ENCODE measurements at places on chromosomes 11 and 22.

DNA sequence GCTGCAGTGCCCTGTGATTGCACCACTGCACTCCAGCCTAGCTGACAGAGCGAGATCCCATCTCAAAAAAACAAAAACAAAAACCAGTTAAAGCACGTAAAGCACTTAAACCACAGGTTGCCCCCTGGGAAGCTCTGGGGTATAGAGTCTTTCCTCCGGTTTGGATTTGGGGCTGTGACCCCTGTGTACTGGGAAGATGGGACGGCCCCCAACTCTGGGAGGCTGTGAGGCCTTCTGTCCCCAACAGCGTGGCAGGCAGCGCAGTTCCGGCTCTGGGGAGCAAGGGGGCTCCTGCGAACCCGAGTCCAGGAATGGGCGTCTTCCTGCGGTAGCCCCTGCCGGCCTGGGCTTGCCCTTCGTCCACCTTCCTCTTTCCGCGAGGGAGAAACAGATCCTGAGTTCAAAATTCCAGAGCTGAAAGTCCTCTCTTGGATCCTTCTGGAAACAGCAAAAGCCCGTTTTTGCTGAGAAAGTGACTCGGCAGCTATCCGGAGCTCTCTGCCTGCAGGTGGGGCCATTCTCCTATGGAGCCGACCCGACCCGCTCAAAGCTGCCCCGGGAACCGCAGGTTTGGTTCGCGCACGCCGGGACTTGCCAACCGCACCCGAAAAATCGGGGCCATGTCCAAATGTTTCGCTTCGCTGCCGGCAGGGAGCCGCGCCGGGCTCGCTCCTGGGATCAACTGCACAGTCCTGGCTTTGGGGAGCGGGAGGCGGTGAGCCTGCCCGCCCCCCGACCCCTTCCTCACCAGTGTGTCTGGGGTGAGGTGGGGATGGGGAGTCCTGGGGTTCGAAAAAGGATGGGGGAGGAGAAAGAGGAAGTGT, 36.3 kb upstream of the POLA2 start:
- DNase-seq, result peak; percentile 58

DNA sequence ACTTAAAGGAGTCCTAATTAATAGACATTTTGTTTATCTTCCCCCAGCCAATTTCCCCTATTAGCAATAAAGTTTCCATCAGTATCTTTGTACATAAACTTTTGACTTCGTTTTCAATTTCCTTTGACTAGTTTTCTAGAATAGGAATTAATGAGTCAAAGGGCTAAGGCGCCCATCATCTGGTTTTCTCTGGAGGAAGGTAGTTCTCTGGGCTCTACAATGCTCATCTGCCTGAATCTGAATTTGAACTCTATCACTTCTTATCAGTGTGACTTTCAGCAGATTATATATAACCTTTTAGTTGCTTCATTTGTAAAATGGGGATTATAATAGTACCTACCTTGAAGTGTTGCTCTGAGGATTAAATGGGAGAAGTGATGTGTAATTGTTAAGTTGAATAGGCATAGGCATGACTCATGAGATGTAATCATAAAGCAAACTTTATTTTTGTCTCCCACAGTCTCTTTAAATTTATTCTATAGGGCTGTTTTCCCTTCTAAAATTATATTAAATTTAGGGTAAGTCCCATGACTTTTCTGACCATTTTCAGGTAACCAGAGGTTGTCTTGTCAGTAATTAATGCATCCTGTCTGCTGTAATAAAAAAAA, 5.8 kb upstream of the TUB start:
- DNase-seq, result no peak

GRCh38 chr11:79412761-79413160, 28.1 kb downstream of the TENM4 start:
- no peak for DNase-seq

DNA sequence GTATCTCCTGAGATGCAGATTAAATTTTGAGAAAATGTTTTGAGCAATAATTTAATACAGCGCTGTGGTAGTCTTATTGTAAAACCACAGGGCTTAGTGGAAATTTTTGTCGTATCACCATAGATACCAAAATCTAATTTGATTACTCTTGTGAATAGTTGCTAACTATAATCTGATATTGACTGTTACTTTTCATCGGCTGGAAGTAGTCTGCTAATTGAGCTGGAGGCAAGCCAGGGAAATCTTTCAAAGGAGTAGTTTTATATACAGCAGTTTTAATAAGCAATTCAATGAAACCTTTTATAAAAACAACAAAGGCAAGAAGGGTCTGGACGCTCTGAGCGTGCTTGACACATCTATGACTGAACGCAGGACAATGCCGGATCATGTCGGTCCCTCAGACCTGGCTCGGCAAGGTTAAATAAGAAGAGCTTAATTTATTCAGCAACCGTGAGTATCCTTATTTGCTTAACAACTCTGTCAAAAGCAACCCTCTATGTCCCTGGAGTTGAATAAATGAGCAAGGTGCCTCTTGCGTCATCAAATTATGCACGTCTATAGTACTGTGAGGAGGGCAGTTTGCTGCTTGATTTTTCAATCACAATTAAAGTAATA, 121.2 kb downstream of the NCAM1 start:
- DNase-seq, result no peak

GRCh38 chr11:13174090-13174489, 103.5 kb upstream of the BMAL1 start:
- no peak for DNase-seq

DNA sequence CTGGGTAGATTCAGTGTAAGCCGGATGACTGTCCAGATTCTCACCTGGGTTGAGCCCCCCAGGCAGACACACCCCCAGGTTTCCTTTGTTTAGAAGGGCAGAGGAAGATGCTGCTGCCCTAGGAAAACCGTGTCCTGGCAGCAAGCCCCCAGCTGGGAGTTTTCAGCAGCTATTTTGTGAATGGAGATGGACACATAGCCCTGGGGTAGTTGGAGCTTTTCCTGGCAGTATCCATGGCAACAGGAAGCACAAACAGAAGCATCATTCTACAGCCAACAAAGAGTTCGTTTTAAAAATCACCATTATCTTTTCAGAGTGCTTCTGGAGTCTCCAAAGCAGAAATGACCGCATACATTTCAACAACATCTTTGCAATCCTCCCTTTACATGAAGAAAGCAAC, 245.5 kb downstream of the BRD1 start:
- no peak for DNase-seq

DNA sequence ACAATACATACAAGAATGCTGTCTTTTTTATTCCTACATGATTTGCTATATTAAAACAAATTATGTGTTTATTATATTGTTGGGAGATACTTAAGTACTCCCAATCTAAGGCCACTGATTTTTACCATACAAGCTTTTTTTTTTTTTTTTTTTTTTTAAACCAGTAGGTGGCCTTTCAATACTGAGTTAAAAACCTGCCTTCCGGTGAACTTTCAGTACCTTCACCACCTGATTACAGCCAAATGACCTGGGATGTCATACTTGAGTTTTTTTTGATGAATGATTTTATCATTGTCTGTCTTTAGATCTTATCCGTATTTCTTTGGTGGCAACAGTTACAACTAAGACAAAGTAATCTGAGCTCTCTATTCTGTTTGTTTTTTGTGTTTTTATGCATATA, 94.0 kb upstream of the FOLH1 start:
- no peak for DNase-seq

GRCh38 chr11:27209562-27210005, 153.4 kb downstream of the CCDC34 start:
- no peak for DNase-seq

GRCh38 chr22:38213990-38214301, 12.2 kb downstream of the MAFF start:
- no peak for DNase-seq

GRCh38 chr11:36088266-36088972, 144.6 kb downstream of the LDLRAD3 start:
- no peak for DNase-seq

- DNase-seq, result no peak
Observed at GRCh38 chr11:127996825-127997224, 590.5 kb downstream of the ETS1 start.

DNA sequence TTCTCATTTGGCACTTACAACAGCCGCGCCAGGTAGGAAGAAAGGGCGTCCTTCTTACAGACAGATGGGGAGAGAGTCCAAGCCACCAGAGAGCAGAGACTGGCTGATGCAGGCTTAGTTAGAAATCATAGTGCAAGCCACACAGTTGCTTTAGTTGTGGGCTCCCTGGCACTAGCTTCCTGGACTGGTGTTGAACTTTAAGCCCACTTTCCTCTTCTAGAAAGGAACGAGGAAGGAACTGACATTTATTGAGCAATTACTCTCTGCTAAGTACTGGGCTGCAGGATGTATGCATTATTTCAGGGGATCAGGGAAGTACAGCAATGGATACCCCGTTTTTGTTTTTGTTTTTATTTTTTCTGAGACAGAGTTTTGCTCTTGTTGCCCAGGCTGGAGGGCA, 3.0 kb downstream of the BACE1 start:
- no peak for DNase-seq

DNA sequence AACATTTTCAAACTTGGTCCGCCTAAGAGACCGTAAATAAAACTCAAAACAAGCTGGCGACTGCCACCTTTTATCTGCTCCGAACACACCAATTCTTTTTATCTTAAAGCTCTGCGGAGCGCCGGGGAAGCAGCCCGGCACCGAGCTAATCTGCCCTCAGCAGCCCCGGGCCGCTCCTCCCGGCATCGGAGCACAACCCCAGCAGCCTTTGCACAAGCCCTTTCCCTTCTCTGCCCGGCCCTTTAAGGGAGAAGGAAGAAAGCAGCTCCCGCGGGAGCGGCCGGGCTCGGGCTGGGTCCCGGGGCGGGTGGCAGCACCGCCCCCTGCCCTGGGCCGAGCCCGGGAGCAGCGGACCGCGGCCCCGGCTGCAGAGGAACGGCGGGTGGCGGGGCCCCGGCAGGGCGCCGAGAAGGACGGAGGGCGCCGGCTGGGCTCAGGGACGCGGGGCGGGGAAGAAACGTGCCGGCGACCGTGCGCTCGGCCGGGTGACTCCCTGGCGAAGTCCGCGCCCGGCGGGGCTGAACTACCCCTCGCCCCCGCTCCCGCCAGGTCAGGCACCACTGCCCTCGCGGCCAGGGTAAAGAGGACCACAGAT, 133.6 kb upstream of the C11orf58 start:
- no peak for DNase-seq

- DNase-seq, result no peak
Observed at GRCh38 chr11:75189911-75190310, 39.0 kb downstream of the SLCO2B1 start.

DNA sequence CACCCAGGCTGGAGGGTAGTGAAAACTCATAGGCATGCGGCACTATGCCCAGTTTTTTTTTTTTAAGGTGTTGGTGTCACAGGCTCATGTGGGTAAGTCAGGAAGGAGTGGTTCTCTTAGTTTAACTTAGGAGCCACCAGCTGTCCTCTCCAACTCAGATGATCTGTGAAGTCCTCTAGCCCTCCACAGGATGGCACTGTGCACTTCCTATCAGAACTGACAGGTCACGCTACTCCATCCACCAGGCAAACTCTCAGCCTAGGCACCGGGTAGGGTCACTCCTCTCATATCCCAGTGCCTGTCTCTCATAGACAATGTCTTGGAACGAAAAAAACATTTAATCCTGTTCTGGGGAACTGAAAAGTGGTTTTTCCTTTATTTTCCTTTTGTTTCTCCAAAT, 16.5 kb downstream of the NAP1L4 start:
- peak; percentile 62 for DNase-seq

- DNase-seq, result no peak
Observed at GRCh38 chr11:73177380-73177777, 35.3 kb upstream of the FCHSD2 start.

- DNase-seq, result no peak
Observed at GRCh38 chr11:89612096-89612495, 98.0 kb upstream of the TRIM77 start.

- DNase-seq, result peak; percentile 92
Observed at GRCh38 chr11:43880640-43881159, at the start of gene ALKBH3. TSS of gene ALKBH3 (plus strand) at chr11:43880831. CDS start at chr11:43882653, 1,822 bp downstream.

DNA sequence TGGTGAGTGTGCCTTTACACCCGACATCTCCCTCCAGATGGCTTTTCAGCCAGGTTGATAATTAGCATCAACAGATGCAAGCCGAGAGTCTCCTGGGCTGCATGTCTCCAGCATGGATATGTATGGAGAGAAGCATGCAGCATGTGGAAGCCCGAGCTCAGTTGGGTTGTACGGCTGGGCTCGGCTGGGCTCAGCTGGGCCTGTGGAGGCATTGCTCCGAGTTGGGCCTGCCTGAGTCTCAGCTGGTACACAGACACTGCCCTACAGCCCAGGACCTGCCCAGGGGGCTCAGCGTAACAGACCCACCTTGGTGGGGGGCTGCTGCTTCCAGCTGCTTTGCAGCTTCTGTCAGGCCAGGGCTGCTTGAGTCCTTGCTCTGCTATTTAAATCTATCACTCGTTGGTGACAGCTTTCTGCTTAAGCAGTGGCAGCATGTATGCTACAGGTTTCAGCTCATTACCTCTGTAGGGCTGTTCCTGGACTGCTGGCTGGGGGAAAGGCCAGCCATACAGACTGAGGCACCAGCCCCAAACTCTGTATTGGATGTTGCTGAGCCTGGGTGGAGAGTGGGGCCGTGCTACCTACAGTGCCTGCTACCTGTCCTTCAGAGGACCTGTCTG, 115.5 kb downstream of the TEAD1 start:
- DNase-seq, result no peak

GRCh38 chr11:13109616-13110015, 100.5 kb downstream of the RASSF10 start:
- no peak for DNase-seq

- DNase-seq, result no peak
Observed at GRCh38 chr11:2149864-2150847, 10.9 kb downstream of the INS start.

- DNase-seq, result no peak
Observed at GRCh38 chr11:16982256-16982671, 31.9 kb downstream of the PLEKHA7 start.

DNA sequence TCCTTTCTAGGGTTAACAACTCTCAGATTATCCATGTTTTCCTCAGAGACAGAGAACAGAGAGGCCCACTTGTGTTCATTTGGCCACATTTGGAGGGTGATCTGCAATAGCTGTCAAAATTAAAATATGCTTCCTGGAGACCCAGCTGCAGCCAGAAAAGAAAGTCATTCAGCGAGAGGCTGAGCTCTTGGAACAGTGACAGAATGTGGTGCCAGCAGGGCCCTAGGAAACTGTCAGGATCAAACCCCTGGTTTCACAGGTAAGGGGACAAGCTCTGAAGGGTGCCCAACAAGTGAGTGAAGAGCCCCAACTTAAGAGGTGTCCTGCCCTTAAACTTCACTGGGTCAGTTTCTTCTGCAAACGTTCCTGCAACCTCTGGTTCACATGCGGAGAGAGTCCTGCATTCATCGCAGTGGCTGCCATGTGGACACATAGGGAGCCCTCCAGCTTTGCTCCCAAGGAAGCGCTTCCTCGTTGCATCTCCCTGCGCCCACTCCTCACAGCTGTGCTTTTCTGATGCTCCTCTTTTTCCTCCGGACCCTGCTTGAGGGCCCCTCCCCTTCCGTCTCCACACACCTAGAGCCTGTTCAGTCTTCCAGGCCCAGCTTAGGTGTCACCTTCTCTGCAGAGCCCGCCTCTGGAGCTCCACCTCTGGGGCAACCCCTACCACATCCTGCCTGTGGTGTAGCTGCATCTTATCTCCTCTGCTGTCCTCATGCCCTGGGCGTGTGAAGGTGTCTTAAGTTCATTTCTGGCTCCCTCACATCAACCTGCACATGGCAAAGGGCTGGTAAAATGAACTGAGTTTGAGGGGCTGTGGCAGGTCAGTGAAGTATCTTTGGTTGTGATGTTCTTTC, 3.9 kb downstream of the UCP3 start:
- DNase-seq, result peak; percentile 90
